Femur (tissue), 1 donor: ENCODE measurements at places on chromosomes 5 and 9.

DNA sequence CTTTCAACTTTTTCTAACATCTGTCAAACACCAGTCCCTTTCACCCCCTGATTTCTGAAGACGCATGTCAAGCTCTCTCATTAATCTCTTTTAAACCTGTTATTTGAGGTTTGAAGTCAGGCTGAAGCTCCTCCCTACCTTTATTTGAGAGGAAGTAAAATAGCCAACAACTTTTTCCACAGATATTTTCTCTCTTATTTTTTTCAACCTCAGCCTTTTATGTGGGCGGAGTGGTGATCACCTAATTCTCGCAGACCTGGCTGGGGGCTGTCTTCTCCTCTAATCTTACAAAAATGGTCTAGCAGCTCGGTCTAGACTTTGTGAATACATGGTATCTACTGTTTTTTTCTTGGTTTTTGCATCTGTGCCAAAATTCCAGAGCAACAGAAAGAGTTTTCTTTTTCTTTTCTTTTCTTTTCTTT, 395.7 kb upstream of the ACTBL2 start:
- no peak for DNase-seq

GRCh38 chr5:15031180-15031579, 159.6 kb upstream of the ANKH start:
- DNase-seq: no peak

- peak; percentile 37 for DNase-seq
Observed at GRCh38 chr5:980966-981365, 27.6 kb upstream of the NKD2 start.

GRCh38 chr5:14028938-14029584, 84.6 kb upstream of the DNAH5 start:
- no peak for DNase-seq

- no peak for DNase-seq
Observed at GRCh38 chr9:134061019-134061687, 6.7 kb downstream of the BRD3 start.

- DNase-seq: no peak
Observed at GRCh38 chr9:130311003-130311402, 45.4 kb downstream of the HMCN2 start.

DNA sequence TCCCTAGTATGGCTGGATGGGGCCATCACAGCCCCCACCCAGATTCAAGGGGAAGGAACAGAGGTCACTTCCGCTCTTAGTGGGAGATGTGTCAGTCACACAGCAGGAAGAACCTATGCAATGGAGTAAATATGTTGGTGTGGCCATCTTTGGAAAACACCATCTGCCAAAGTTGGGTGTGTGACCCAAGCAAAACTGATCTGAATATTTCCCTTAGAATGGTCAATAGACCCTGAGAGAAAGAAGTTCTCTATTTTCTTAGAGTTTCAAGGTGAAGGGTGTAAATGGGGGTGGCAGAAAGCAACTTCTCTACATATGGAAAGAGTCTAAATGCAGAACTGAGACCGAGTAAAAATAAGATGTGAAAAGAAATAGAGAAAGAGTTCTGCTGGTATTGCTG, 212.7 kb downstream of the ESM1 start:
- DNase-seq: no peak

DNA sequence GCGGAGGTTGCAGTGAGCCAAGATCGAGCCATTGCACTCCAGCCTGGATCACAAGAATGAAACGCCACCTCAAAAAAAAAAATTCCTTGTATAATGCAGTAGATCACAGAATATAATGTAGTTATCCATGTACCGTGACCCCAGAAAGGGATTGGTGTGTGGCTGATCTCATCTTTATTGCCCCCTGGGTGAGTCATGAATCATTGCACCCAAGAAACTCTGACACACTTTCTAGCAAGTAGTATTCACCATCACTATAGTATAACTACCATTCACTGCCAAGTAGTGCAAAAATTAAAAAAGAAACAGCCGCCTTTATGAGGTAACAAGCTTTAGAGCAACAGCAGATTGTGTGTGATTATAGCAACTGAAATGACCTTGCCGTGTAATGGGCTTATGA, 23.7 kb upstream of the ANKH start:
- DNase-seq: no peak

GRCh38 chr5:167908606-167909005, 382.8 kb upstream of the WWC1 start:
- DNase-seq: no peak
